OCI-LY7 (cell line): ENCODE measurements at places on chromosomes 4 and X.

DNA sequence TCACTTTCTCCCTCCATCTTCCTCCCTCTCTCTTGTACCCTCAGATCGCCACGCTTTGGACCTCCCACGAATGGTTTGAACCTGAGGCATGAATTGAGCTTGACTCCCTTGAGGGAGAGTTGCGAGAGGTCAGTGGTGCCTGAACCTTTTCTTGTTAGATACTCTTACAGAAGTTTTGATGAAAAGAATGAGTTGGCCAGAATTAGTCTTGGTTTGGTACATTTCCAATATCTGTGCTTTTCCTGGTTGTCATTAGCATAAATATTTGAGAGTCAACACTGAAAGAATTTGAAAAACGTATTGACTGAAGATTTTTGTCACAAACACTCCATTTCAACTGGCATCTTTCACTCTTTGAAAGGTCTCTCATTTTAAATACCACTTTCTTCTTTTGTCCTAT lies 510.6 kb upstream of the DIPK2B start:
- no peak for DNase-seq

GRCh38 chrX:13825178-13825762 lies 8.4 kb upstream of the GPM6B start:
- DNase-seq = no peak

GRCh38 chr4:6297266-6297815 lies 27.7 kb downstream of the WFS1 start:
- no peak for DNase-seq

- DNase-seq = peak; percentile 8
These were observed 83.6 kb downstream of the REPS2 start for GRCh38 chrX:17030092-17030491.

DNA sequence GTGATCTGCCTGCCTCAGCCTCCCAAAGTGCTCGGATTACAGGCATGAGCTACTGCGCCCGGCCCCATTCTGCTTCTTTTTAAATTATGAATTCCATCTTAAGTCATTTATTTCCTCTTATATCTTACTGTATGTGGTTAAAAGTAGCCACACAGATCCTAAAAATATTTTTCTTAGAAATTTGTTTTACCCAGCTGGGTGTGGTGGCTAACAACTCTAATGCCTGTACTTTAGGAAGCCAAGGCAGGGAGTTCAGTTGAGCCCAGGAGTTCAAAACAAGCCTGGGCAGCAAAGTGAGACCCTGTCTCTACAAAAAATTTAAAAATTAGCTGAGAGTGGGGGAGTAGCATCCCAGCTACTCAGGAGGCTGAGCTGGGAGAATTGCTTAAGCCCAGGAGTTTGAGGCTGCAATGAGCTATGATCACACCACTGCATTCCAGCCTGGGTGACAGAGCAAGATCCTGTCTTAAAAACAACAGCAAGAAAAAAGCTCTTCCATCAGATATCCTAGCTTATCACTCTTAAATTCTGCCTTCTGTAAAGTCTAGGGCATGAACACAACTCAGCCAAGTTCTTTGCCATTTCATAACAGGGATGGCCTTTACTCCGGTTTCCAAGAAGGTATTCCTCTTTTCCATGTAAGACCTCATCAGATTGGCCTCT lies 15.1 kb upstream of the AFF1 start:
- no peak for DNase-seq

GRCh38 chrX:81708487-81708886 lies 506.6 kb downstream of the SH3BGRL start:
- no peak for DNase-seq

DNA sequence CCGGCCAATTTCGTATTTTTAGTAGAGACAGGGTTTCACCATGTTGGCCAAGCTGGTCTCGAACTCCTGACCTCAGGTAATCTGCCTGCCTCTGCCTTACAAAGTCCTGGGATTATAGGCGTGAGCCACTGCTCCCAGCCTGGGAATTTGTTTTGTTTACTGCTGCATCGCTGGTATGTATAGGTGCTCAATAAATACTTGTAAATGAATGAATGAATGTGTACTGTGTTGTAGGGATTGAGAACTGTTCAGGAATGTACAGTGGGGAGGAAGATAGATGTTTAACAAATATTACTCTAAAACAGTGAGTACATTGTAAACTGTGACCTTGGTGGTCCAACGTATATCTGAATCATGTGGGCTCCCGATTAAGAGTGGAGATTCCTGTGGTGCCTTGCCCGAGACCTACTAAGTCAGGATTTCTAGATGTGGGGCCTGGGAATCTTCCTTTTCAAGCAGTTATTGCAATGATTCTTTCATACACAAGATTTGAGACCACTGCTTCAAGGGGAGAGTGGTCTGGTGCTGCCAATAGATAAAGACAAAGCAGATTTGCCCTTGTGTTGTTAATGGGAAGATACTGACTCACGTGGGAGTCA lies 41.0 kb downstream of the WWC2 start:
- no peak for DNase-seq

- DNase-seq = peak; percentile 75
These were observed 4.3 kb downstream of the RHOH start for GRCh38 chr4:40200875-40201801.

DNA sequence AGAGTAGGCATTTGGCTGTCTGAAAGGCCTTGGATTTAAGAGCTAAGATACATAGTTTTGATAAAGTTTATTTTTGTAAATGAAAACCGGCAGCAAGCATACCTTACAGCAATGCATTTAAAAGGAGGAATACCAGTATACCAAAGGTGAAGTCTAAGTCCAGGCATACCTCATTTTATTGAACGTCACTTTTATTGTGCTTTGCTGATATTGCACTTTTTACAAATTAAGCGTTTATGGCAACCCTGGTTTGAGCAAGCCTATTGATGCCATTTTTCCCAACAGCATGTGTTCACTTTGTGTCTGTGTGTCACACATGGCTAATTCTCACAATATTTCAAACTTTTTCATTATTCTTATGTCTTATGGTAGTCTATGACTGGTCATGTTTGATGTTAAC lies 8.4 kb upstream of the SLC6A14 start:
- DNase-seq = no peak

GRCh38 chr4:72505314-72505744 lies 63.7 kb downstream of the ADAMTS3 start:
- peak; percentile 37 for DNase-seq

GRCh38 chr4:146134761-146135445 lies 40.6 kb upstream of the LSM6 start:
- no peak for DNase-seq

GRCh38 chr4:18684932-18685331 lies 663.4 kb upstream of the LCORL start:
- no peak for DNase-seq

GRCh38 chr4:52984462-52984881 lies 122.4 kb downstream of the RASL11B start:
- DNase-seq = no peak

- peak; percentile 8 for DNase-seq
These were observed 372.6 kb upstream of the TECRL start for GRCh38 chr4:64781737-64782326.

- DNase-seq = no peak
These were observed 89.7 kb downstream of the PPEF1 start for GRCh38 chrX:18797141-18797540.

GRCh38 chr4:85952528-85952927 lies 407.3 kb downstream of the MAPK10 start:
- DNase-seq = no peak

DNA sequence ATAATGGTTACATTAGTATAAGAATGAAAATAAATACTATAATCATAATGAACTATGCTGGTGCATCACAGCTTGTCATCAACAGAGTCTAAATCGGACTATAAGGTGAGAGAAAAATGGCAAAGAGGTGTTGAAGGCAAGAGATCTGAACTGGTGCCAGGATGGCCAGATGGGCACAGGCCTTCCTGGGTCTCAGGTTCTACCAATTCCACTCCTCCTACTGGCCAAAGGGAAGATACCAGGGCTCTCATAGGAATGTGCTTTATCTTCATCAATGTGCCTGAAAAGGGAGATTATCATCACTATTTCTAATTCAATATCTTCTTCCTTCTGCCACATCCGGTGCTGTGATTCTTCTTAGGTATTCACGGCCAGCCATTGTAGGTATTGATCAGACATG lies 107.6 kb downstream of the GASK1B start:
- no peak for DNase-seq

DNA sequence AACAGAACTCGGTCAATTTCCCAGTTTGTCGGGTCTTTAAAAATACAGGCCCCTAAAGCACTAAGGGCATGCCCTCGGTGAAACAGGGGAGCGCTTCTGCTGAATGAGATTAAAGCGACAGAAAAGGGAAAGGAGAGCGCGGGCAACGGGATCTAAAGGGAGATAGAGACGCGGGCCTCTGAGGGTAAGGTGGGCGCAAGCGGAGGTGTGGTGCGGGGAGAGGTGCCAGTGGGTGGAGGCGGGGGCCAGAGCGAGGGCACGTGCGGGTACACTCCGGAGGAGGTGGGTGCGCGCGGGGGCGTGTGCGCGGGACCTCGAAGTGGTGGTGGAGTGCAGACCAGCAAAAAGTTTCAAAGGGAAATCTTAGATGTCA lies 787 bp upstream of the TET2 start:
- DNase-seq = no peak

GRCh38 chr4:111362941-111363361 lies 740.1 kb upstream of the PITX2 start:
- DNase-seq = no peak

DNA sequence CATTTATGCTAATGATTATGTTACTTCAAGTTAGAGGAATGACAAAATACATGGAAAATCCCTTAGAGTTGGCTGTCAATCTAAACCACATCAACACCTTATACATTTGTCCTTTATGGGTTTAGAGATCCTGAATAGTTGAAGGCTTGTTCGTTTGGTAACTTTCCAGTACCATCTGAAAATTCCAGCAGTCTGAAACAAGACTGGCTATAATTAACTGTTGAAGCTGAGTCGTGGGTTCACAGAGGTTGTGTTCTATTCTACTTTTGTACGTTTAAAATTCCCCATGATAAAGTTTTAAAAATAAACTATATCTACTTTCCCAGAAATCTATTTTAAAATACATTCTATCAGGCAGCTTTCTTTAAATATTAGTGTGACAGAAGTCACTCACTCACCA lies 73.0 kb downstream of the USP46 start:
- no peak for DNase-seq

DNA sequence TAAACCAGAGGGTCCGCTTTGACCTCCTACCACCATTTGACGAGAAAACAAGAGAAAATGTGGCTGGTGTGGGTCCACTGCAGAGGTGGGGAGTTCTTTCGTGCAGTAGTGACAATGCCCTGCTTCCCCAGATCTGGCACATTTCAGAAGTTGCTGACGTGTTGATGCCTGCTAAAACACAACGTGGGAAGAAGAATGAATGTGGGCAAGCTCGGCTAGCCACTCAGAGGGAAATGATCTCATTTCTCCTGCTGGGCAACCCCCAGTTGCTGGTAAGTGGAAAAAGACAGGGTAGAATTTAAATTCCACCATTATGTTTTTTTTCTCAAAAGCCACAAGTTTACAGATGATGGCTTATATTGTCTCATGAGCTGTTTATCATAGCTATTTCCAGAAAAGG lies 77.9 kb downstream of the LUZP4 start:
- DNase-seq = no peak

DNA sequence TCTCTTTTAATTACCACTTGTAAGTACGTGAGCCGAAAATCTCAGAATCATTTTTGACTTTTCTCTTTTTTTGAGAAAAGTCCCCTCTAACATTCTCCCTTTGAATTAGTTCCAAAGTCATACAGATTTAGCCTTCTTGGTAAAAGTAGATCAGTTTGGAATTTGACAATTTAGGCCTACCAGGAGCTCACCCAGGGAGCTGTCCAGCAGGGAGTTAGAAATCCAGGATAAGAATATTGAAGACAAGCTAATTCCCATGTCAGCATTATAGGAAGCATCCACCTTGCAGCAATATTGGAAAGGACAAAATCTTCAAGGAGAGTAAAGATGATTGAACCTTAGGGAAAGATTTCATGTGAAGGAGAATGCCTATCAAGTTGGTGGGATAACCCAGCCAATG lies 352.2 kb upstream of the CPEB2 start:
- no peak for DNase-seq

- DNase-seq = peak; percentile 86
These were observed 1.8 kb downstream of the ABCD1 start for GRCh38 chrX:153726286-153727122.

DNA sequence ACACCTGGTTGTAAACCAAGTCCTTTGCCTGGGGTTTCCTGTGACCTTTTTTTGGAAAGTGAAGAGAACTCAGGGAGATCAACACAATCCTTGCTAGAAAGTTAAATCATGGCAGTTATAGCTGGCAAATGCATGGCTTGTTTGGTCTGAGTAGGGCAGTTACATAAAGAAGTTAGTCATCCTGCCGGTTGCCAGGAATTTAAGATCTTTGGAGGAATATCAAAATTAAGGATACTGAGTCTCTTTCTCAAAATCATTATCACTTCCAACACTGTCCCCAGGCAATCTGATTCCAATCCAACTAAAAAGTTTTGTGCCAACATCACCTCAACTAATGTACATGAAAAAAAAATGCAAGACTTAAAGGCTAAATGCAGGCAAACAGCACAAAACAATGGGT lies 40.3 kb downstream of the C4orf54 start:
- no peak for DNase-seq

DNA sequence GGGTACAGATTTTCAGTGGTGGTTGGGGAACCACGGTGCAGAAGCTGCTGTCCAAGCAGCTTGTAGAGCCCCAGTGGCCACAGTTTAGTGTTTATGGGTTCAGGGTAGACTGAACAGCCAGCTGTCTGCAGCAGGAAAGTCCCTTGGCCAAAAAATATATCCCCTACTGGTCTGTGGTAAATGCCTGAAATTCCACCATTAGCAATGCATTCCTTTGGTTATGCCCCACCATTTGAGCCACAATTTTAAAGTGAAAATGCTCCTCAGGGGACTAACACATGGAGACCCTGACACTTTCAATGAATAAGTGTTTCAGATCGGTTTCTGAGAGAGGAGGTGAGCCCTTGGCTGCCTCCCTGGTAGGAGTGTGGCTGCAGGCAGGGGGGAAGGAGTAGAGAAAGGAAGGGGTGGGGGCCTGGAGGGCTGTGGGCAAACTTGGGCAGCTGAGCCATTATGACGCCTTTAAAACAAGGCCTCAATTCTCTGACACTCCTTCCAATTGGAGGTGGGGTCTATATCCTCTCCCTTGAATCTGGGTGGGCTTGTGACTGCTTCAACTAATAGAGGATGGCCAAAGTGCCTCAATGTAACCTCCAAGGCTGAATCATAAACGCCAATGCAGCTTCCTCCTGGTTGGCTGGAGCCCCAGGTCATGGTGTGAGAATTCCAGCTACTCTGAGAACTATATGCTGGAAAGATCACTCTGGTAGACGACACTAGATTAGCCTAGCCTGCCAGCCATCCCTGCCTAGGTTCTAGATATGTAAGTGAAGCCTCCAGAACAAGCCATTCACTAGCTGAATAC lies 75.8 kb upstream of the ATP6AP2 start:
- DNase-seq = no peak

- no peak for DNase-seq
These were observed 23.0 kb upstream of the PPA2 start for GRCh38 chr4:105496899-105497298.
